ENCODE measurements at places on chromosomes 16 and 17.

GRCh38 chr17:45824475-45824874 lies 20.2 kb upstream of the SPPL2C start:
- DNase-seq, result no peak

GRCh38 chr17:63099425-63099824 lies 133.4 kb downstream of the TANC2 start:
- DNase-seq, result no peak

DNA sequence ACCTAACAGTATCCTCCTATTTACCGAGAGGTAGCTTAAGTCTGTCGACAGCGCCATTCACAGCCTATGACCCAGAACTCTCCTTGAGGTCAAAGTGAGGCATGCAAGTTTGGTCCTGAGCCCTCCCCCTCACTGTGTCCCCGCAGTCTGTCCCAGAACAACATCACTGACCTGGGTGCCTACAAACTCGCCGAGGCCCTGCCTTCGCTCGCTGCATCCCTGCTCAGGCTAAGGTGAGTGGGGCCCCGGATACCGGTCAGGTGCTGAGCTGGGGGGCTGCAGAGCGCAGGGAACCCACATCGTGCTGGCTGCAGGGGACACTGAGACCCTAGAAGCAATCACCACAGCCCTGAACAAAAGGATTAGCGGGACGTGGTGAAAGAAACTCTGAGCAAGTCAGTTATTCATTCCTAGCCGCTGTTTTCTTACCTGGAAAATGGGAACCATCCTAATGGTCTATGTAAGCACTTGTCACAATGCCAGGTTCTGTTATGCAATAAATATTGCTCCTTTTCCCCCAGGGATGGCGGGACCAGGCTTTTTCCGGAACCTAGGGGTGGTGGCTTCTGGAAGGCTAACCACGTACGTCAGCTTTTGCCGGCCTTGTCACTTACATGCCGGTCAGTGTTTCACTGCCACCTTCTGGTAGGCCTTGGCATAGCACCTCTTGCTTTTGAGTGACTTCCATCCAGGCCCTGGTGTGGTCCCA lies 23.8 kb downstream of the DEXI start:
- DNase-seq, result peak; percentile 87

GRCh38 chr17:76405967-76406647 lies 21.7 kb downstream of the SPHK1 start:
- DNase-seq, result peak; percentile 97

DNA sequence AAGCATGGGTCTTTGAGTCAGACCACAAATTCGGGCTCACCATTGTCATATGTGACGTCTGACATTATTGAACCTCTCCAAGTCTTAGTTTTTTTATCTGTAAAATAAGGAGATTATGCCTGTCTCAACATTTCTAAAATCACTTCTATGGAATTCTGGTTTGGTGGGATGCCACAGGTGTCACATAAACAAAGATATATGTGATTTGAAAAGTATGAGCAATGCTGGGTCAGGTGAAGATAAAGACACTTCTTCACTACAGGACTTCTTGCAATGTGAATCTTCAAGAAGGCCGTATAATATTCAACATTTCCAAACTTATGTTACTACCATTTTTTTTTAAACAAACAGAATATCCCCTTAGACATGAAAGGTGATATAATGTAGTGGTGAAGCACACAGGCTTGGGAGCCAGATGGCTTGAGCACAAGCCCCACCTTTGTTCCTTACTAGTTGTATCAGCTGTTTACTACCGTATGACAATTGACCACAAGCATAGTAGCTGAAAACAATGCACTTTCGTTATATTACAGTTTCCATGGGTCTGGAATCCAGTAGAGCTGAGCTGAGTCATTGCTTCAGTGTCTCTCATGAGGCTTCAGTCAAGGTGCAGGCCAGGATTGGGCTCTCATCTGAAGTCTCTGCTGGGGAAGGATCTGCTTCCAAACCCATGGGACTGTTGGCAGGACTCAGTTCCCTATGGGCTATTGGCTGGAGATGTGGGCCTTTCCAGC lies 87.7 kb downstream of the UTP18 start:
- no peak for DNase-seq

GRCh38 chr16:81280393-81280792 lies 34.4 kb upstream of the GAN start:
- no peak for DNase-seq

DNA sequence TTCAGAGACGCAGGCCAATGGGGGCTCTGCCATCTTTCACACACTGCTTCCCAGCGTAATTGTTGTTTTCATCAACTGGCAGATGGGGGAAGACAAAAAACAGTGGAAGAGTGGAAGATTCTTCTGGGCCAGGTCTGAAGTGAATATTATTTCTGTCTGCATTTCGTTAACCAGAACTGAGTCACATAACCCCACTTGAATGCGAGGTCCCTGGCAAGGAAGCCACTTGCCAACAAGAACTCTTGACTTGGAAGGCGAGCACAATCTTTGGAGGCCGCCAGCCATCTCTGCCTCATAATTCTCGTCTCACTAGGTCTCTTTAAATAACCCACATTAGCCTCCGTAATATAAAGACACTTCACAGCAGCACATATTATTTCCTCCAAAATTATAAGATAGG lies 75.4 kb downstream of the CYB561 start:
- DNase-seq, result no peak

GRCh38 chr17:83057397-83057761 lies 22.0 kb upstream of the METRNL start:
- DNase-seq, result no peak

- no peak for DNase-seq
These were observed 457.9 kb upstream of the DYNLRB2 start for GRCh38 chr16:80082906-80083305.

DNA sequence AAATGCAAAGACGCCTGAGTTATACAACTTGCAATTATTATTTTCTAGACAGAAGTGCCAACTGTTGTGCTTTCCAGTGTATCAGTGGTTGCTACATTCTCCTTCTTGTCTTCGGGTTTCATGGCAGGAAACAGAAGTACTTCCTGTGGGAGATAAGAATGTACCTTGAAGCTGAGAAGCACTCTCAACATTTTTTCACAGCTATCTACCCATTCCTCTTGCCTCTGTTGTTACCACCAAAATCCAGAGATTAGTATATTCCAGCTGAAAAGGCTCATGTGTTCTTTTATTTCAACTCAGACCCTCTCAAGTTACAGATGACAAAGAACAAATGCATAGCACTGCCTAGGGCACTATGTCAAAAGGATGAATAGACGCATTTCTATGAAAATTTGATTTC lies 4.8 kb upstream of the ADAT1 start:
- DNase-seq, result no peak

- DNase-seq, result peak; percentile 11
These were observed 28.4 kb upstream of the MED13 start for GRCh38 chr17:62093188-62094155.

DNA sequence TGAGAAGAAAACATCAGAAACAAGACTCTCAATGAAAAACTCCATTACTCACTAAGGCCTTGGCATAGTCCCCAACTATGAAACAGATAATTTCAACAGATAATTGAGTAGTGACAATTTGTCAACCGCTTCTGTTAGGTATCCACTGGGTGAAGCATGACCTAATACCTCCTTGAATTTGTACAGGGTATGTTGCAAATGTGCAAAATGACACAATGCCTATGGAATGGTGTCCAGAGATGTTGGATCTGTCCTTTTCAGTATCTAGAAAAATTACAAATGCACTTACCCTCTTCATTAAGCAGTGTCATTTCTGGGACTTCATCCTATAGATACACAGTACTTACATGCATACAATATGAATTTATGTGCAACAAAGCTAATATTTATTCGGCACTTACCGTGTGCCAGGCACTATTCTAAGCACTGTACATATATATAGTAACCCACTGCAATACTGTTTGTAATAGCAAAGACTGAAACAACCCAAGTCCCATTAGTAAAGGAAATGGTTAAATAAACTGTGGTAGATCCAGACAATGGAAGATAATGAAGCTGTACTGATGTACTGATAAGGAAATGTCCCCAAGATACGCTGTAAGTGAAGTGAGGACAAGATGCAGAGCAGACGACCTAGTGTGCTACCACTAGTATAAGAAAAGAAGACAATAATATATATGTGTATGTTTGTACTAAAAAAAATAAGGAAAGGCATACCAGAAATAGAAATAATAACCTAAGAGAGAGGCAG lies 21.4 kb upstream of the SLC6A4 start:
- DNase-seq, result no peak

- no peak for DNase-seq
These were observed 38.2 kb downstream of the USP32 start for GRCh38 chr17:60353773-60354172.

GRCh38 chr17:73365301-73365874 lies 53.6 kb upstream of the CDC42EP4 start:
- no peak for DNase-seq

- peak; percentile 91 for DNase-seq
These were observed 16.3 kb upstream of the AURKB start for GRCh38 chr17:8226536-8227237.

DNA sequence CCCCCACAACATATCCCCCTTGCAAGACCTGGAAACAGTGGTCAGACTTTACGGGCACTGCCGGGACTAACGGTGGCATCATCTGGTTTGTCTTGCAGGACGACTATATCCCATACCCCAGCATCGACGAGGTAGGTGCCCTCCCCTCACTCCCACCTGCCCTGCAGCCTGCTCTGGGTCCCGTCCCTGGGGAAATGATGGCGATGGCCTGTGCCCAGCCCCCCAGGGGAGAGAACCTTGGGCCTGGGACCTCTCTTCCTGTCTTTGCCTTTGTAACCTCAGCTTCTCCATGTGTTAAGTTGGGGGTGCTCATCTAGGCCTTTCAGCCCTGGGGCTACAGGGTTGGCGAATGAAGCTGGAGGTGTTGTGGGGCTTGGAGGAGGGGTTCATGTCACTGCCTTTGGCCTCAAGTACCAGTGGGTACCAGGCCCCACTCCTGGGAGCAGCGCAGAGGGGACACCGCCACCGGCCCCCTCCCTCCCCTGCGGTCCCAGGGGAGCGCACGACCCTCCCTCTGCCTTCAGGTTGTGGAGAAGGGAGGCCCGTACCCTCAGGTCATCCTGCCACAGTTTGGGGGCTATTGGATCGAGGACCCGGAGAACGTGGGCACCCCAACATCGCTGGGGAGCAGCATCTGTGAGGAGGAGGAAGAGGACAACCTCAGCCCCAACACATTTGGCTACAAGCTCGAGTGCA lies 99.9 kb downstream of the OR1D5 start:
- no peak for DNase-seq

- no peak for DNase-seq
These were observed 196.4 kb downstream of the CCDC182 start for GRCh38 chr17:57548421-57549410.

DNA sequence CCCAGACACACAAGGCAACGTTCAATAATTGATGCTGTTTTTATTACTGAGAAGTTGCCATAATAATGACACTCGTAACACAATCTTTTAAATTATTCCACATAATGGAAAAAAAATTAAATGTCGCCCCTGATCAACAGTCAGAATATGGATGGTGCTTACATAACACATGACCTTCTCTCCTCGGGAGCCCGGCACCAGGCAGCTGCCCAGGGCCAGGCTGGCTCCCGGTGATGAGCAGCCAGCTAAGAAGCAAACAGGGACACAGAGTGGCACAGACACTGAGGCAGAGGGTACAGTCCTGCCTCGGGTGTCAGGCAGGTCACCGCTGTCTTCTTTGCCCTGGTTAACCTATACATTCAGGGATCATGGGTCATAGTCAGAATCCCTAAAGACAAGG lies 137.9 kb downstream of the SLC39A11 start:
- no peak for DNase-seq

GRCh38 chr17:79036596-79036995 lies 12.6 kb downstream of the C1QTNF1 start:
- no peak for DNase-seq

GRCh38 chr17:73822371-73822770 lies 178.1 kb upstream of the SDK2 start:
- no peak for DNase-seq

- DNase-seq, result peak; percentile 65
These were observed 17.7 kb downstream of the CCL17 start for GRCh38 chr16:57422026-57422944.

DNA sequence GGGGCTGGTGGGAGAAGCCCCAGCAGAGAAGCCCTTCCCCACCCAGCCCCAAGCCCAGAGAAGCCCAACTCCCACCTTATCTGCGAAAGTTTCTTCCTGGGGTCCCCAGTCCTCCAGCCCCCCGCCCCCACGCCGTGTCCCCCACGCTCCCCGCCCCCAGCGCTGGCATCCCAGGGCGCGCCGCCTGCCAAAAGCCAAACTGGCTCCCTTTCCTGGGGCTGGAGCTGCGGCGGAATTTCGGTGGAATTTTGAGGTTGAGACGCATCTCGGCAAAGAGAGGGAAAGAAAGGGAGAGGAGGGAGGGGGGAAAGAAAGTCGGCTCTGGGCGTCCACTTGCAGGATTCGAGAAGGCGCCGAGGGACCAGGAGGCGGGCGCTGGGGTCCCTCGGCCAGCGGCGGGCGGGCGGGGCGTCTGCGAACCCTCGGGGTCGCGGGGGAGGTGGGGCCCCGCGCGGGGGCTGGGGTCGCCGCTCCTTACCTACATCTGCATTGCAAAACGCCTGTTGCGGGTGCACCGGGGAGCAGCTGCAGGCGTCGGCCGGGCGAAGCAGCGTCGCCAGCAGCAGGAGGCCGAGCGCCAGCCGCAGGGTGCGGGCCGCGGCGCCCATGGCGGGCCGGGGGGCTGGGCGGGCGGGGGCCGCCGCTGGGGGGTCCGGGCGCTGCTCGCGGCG lies 571 bp downstream of the TIMP2 start:
- no peak for DNase-seq

GRCh38 chr16:47774661-47775060 lies 313.5 kb downstream of the PHKB start:
- DNase-seq, result no peak

DNA sequence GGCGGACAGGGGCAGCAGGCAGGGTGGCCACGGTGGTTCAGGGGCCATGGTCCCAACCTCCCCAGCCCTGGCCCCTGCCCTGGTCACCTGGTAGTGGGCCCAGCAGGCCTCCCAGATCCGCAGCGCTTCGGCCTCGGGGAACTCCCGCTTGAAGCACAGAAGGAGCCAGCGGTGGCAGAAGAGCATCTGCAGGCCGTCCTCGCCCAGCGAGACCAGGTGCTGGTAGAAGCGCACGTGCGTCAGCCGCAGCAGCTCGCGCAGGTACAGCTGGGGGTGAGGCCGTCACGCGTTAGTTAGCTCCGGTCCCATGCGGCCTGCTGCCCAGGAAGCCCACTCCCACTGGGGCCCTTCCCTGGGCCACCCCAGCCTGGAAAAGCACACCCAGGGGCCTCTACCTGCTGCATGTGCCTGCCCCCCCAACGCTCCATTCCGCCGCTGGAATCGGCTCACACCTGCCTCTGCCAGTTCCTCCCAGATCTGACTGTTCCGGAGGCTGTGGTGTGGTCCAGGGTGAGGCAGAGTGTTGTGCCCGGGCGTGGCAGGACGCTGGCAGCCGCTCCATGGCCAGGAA lies 90.8 kb downstream of the TBC1D16 start:
- DNase-seq, result no peak
